Activated CD8-positive, alpha-beta memory T cell treated with anti-CD3 and anti-CD28 coated beads for 48 hours (primary cell): ENCODE measurements at places on chromosomes 3 and 15.

- no peak for DNase-seq
These were observed 38.7 kb downstream of the RAB27A start for GRCh38 chr15:55250941-55251340.

- DNase-seq: no peak
These were observed 490.3 kb downstream of the MECOM start for GRCh38 chr3:169173231-169173630.

DNA sequence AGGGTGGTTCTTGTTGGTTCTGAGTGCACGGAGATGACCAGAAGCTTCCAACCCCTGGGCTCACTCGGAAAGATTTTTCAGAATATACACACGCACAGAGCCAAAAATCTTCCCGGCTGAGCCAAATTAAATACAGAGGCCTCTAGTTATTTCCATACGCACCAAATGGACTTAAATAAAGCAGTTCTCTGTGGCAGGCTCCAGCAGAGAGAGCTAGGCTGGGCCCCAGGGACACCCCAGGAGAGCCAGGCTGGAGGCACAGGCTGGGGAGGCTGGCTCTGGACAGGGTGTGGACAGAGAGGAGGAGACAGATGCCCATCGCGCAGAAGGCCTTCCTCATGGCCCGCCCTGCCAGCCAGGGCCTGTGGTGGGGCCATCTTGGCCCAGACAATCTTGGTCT, 115.9 kb downstream of the IQSEC1 start:
- DNase-seq: no peak

DNA sequence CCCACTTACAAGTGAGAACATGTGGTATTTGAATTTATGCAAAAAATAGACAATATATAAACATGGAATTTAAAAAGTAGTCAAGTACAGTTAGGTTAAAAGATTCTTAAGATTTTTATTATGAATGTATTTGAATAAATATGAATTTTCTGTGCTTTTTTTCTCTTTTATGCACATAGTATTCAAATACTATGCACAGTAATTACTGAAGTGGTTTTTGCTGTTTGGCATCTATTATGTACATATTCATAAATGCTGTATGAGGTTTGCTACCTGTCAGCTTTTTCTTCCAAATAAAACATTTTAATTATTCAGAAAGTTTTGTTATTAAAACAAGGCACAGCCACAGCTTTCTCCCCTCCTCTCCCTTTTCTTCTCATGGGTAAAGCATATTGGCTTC, 1272.7 kb downstream of the NSUN3 start:
- DNase-seq: no peak

- no peak for DNase-seq
These were observed 429.9 kb downstream of the TBL1XR1 start for GRCh38 chr3:176767385-176767784.

GRCh38 chr3:82707035-82707434, 945.6 kb upstream of the GBE1 start:
- DNase-seq: no peak

DNA sequence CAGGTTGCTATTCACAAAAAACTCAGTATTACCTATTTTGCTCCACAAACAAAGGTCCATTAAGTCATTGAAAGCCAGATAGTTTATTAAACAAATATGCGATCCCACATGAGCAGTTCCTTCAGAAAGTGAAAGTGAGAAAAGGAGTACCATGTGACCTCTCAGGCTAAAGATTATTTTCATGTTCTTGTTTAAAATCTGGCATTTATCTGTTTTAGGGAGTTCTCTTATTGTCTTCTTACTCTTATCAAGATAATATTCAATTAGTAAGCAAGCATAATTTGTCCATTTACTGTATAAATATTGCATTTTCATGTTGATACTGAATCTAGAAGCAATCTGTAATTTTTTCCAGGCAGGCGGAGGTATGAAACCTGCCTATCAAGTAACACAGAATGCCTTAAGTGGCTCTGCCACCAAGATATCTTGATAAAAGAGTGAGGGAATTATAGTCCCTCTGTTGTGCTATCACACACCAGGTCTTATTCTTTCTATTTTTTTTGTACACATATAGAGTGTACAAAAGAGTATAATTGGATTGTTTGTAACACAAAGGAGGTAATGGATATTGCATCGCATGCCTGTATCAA, 20.1 kb upstream of the PLSCR5 start:
- no peak for DNase-seq

GRCh38 chr3:179147514-179147872, 664 bp upstream of the PIK3CA start:
- peak; percentile 58 for DNase-seq

GRCh38 chr3:36058404-36059030, 321.8 kb upstream of the STAC start:
- no peak for DNase-seq

DNA sequence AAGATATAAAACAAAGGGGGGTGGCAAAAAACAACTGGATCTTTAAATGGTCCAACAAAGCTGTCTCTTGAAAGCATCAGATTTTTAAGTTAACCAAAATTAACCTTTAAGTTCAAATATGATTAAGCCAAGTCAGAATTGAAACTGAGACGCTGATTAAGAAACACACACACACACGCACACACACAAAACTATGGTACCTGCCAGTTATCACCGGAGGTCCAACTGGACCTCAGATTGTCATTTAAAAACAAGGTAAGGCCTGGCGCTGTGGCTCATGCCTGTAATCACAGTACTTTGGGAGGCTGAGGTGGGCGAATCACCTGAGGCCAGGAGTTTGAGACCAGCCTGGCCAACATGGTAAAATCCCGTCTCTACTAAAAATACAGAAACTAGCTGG, 10.4 kb downstream of the ARF4 start:
- no peak for DNase-seq

DNA sequence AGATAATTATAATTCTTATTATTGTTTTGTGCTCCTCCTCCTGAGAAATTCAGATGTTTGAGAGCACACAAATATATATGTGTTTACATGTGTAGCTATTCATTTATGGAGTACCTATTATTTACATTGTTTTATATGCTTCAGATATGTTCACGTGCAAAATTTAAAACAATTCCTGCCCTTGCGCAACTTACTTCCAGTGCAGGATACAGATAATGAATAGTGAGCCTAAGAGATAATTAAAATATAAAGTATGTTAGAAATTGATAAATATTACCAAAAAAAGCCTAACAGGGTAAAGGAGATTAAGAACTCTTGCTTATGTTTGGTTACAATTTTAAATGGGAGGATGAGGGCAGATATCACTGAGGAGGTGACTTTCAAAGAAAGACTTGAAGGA, 81.7 kb upstream of the DPH6 start:
- no peak for DNase-seq

DNA sequence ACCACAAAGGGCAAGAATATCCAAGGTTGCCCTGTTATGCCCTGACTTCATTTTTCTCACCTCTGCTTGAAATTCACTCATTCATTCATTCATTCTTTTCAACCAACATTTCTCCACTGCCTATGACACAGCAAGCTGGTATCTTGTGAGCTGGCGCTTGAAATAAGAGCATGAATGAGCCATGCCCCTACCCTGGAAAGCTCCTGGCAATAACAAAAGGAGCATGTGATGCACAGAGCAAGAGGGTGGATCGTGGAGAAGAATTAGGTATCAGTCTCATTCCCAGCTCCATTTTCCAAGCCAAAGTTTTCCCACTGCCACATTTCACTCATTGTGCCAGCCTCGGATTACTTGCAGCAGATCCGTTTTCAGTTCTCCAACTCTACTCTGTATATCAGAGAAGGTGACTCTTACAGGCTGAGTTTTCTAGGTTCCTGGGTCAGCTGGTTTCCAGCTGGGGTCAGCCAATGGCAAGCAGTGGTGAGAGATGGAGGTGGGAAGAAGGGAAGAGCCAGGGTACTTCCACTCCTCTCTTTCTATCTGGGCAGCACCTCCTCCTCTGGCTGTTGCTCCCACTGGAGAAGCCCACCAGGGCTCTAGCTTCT, 144.8 kb downstream of the SUCLG2 start:
- DNase-seq: no peak

DNA sequence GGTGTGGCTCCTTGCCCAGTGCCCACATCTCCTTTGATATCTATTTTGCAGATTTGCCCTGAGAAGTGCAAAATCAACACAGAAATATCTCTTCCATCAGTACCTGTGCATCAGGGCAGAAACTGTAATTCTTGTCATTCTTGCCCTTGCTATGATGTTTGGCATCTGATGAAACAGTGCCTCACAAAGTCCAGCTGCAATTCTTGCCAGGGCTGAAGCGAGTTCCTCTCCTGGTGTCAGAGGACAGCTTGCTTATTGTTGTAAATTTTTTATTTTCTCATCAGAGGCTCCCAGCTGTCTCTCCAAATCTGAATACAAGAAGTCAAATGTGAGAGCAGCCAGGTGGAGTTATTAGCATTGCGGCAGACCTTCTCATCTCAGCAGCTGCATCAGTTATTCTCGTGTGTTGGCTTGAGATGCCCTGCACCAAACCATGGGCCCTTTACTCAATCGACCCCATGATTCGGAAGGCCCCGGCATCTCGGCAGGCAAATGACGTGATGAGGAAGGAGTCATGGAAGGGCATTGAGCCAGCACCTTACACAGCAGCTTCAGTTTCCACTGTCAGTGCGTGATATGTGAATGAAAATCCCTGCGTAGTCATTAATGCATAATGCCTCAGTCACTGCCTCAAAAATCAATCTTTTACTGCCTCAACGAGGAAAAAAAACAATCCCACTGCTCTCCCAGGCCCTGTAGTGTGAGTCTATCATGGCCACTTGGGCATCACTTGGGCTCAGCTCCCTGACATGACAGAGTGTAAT, 93.4 kb downstream of the CCNL1 start:
- no peak for DNase-seq

GRCh38 chr3:64290864-64291263, 65.6 kb upstream of the PRICKLE2 start:
- no peak for DNase-seq

GRCh38 chr3:38039899-38040261, 872 bp downstream of the DLEC1 start:
- DNase-seq: no peak

- DNase-seq: no peak
These were observed 1.4 kb downstream of the IL17RD start for GRCh38 chr3:57163751-57164150.

DNA sequence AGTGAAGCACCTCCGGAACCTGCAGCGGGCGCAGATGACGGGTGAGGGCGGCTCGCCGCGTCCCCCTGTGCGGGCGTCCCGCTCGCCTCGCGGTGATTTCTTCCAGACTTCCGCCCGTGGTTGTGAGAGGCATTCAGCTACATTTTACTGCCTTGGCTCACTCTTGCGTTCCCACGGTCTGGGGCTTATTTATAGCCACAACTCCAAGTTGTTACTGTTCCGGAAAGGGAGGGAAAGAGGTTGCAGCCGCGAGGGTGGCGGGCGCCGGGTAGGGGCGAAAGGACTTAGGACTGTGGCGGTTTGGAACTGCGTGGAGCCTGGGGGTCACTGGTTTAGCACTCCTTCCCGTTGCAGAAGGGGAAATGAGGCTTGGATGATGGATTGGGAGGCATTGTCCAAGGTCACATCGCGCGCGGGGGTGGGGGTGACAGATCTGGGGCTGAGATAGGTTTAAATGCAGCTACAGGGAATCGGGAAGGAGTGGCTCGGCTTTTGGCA, 1.1 kb downstream of the HES1 start:
- no peak for DNase-seq

GRCh38 chr15:60486742-60487141, 7.8 kb upstream of the ICE2 start:
- DNase-seq: no peak

DNA sequence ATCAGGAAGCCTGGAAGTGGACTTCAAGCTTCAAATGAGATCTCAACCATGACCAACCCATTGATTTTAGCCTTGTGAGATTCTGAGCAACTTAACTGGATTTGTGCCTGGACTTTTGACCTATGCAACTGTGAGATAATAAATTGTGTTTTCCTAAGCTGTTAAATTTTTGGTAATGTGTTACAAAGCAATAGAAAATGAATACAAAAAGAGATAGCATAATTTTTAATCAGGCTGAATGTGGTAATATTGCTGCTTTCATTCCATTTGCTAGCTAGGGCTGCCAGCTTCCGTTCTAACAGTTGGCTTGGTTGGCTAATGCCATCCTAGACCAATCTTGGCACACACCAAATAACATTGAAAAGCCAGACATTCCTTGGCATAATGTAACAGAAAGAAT, 12.2 kb downstream of the PROS1 start:
- DNase-seq: no peak

DNA sequence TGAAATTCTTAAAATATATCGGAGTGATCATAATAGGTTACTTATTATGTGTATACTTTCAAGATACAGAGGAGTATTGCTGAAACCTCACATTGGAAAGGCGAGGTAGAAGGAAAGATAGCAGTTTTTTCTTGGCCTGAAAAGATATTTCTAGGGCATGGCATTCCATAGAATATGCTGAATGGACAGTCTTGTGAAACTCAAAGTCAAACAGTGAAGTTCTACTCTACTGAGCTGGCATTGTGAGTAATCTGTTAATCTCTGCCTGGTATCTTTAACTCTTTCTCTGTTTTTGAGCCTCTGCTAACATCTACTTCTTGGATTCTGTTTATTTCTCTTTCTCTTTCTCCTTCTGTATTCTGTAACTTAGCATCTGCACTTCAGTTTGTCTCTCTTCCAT, 176.3 kb upstream of the ZBTB20 start:
- DNase-seq: no peak

DNA sequence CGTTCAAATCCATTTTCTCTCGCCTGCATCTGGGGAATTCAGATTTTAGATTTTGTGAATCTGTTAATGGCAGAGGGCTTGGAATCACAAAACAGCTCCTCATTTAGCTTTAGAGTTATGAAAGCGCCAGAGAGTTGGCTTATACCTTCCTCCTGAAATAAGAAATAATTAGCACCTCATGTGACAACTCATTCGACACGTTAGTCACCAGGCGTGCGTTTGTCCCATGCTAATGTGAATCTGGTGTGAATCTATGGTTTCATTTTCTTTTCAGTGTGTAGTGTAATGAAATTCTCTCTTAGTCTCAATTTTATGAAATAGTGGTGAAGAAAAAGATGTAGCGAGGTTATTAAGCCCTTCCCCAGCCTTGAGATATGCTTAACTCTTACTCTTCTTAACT, 89.4 kb downstream of the EDEM1 start:
- no peak for DNase-seq

GRCh38 chr3:192916371-192917027, 1.2 kb downstream of the MB21D2 start:
- no peak for DNase-seq

DNA sequence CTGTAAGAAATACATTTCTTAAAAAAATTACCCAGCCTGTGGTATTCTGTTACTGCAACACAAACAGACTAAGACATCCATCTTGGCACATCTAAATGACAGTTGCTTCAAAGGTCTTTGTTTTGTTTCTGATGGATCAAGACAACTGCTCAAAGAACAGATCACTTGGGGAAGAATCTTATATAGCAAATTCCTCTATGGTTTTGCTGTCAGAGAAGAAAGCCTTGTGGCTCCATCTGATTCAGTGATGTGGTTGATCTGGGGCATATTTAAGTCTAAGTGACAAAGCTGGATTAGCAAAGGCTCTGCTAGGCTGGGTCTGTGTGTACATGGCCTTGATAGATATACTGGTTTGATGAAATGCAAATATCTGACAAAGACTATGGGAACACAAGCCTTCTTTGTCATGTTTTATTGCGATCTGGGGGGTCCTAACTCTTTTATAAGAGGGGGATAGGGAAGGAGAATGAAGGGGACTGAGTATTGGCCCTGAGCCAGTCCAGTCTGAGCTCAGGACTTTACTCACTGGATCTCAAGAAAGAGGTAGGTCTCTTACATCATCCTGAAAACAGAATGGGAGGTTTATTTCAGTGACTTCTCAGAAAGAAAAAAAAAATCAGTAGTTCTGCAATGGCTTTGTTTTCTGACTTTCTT, 14.3 kb upstream of the LIMD1 start:
- DNase-seq: no peak

GRCh38 chr3:191848818-191849217, 387.9 kb downstream of the PYDC2 start:
- DNase-seq: no peak
